ENCODE measurements at places on chromosomes 6 and 20.
A peak's percentile ranks its signal among the peaks of the same experiment; 100 is the strongest.

- DNase-seq, result no peak
Measured at GRCh38 chr6:154500769-154501577, 9.5 kb downstream of the CNKSR3 start.

GRCh38 chr6:52894285-52894684 is 15.2 kb downstream of the GSTA3 start:
- DNase-seq, result no peak

DNA sequence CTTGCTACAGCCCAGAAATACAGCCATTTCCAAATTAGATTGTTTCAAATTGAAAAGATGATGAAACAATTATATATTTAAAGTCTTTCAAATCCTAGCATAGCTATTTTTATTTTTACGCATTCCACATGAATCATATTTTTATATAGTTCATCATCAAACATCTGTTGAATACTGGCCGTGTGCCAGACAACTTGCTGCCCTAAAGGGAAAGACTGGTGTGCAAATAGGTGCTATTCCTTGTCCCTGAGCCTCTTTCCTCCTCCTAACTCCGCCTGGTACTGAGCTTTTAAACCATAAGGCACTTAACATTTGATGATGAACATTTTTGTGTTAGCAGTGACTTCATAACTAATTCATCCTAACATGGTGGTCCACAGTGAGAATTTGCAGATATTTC is 18.7 kb upstream of the PLCG1 start:
- no peak for DNase-seq

- no peak for DNase-seq
Measured at GRCh38 chr6:54907355-54907754, 60.8 kb downstream of the FAM83B start.

DNA sequence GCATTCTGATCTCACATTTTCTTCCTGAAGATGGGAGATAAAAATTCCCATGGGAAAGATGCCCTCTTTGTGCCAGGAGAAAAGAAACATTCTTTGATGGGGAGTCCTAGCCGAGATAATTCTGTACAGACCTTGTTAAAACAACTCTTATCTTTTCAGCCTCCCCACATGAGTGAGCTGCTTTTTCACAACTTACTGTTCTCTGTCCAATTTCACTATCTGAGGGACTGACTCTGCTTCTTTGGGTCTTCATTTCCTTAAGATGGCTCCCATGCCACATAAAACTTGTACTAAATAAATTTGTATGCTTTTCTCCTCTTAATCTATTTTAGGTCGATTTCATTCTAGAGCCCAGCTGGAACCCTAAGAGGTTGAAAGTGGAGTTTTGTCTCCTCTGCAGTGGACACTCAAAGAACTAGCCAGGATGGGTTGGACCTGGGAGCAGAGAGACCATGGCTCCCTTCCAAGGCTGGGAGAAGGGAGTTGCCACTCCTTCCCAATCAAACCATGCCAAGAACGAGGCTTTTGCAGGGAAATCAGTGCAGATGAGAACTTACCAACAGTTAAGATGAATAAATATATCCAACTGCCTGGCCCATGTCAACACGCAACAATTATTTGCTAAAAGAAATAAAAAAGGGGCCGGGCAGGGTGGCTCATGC is 285.8 kb upstream of the SULF2 start:
- DNase-seq, result no peak

DNA sequence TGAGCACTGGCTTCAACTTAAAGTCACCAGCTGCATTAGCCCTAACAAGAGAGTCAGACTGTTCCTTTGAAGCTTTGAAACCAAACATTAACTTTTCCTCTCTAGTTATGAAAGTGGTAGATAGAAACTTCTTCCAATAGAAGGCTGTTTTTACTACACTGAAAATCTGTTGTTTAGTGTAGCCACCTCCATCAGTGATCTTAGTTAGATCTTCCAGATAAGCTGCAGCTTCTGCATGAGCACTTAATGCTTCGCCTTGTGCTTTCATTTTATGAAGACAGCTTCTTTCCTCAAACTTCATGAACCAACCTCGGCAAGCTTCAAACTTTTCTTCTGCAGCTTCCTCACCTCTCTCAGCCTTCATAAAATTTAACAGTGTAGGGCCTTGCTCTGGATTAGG is 133.2 kb downstream of the INSM1 start:
- no peak for DNase-seq

DNA sequence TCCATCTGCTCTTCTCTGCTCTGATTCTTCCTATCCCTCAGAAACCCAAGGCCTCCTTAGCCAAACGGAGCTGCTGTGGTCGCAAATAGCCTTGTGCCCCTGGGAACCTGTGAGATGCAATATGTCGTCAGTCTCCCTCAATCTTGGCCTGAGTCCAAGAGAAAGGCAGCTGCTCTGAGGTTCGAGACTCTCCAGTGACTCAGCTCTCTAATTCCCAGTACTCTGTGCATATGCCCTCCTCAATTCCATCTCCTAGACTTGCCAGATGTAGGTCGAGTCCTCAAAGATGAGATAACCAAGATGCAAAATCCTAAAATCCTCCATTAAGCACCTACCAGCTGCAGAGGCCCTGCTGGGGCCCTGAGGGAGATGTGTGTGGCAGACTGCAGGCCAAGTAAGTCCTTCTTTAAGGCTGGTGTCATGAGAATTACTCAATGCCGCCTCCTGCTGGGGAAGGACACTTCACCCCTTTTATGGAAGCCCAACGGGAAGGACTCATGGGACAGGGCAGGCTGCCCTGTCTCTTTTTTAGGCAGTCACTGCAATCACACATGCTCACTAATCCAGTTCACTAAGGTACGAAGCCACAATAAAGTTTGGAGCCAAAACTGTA is 28.5 kb downstream of the C6orf15 start:
- no peak for DNase-seq

GRCh38 chr6:117483645-117484016 is 1.2 kb downstream of the DCBLD1 start:
- no peak for DNase-seq

DNA sequence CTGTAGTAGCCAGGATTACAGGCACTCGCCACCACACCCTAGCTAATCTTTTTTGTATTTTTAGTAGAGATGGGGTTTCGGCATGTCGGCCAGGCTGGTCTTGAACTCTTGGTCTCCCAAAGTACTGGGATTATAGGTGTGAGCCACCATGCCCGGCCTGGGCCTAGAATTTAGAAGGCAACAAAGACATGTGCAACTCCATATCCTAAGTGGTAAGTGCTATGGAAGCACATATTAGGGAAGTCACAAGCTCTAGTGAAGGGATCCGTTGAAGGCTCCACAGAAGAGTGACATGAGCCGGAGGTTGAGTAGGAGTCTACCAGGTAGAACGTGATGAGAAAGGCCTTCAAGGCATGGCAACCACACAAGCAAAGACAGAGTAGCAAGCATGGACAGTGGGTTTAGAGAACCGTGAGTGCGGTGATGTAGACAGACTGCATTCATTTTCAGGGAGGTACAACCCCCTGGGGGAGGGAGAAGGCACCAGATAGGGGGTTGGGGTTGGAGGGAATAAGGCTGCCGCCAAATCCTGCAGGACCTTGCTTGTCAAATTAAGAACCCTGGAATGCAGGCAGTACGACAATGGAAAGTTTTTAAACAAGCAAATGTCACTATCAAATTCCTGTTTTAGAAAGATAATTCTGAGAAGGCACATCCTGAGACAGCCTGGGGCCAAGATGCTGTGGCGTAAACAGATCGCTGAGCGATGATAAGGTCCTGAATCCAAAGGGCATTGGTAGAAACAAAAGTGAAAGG is 50.2 kb downstream of the ARHGAP18 start:
- DNase-seq, result no peak

DNA sequence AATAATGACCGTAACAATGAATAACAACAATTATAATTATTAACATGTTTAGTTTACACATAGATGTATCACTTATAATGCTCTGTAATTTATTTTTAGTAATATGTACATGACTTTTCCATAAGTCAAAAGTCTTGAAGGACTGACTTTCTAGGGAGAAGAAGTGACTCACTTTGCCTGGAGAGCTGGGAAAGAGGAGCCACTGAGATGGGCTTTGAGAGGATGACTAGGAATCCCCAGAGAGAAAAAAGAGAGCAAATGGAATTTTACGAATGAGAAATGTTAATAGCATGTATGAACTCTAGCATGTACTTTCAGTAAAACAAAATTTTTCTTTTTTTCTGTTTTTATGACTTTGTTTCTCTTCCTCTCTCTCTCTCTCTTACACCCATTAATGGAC is 67.8 kb upstream of the RALY start:
- DNase-seq, result no peak

- DNase-seq, result no peak
Measured at GRCh38 chr6:167647737-167648470, 178.8 kb upstream of the AFDN start.

DNA sequence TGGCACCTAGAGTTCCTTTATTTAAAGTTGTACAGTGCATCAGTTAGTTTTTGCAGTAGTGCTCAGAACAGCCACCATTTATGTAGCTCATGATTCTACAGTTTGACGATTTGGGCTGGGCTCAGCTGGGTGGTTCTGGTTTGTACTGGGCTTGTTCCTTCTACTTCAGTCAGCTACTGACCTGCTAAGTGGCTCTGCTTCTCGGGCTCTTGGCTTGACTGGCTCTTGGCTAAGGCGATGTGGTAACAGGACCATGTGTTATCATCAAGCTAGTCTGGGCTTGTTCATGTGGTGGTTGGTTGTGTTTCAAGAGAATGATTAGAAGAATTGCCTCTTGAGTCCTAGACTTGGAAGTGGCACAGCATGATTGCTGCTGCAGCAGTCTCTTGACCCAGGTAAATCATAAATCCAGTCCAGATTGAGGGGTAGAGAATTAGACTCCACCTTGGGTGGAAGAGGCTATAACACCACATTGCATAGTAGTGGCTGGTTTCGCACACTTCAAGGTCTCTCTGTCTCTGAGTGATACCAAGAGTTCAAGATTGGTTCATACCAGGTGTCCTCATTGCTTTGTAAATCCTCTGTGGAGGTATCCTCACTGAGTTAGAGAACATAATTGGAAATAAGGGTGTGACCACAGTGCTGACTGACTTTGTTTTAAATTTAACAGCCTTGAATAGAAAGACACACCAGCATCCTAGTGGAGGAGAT is 253.0 kb downstream of the ARID1B start:
- no peak for DNase-seq

DNA sequence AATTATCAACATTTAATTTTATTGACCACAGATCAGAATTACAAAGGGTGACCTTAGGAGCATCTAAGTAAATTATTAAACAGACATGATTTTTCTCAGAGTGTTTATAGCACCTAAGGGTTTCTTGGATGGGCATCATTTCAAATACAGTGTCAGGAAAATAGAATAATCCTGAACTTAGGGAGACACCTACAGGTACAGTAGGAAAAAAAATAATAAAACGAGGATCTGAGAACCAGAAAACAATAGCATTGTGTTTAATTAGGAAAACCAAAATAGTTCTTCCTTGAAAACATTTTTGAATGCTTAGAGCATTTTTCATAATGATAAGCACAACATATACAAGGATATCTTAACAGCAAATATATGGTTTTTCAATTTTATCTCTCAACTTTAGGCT is 39.2 kb downstream of the MMUT start:
- no peak for DNase-seq

- no peak for DNase-seq
Measured at GRCh38 chr6:34018026-34018425, 127.9 kb downstream of the GRM4 start.

DNA sequence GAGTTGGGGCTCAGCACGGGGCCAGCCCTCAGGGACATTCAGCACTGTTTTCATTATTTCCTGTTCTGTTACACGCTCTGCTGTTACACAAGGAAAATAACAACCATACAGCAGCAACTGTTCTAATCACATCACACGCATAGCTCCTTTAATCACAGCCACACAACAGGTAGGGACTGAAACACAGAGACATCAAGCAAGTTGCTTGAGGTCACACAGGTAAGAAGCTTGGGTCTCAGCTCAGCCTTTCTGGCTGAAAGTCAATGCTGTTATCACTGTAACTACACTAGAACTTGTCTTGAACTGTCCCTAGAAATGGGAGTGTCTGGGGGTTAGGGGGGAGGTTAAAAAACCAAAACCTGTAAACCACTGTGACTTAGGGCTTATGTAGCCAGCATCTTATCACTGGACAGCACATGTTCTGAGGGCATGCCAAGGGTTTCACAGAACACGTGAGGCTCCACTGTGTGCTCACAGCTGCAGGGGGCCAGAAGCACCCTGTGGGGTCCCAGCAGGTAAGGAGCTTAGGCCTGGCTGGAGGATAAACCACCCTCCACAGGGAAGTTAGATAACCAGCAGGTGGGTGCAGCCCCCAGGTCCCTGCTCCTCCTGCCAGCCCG is 146.0 kb downstream of the EYA2 start:
- no peak for DNase-seq

GRCh38 chr6:159914565-159914923 is 23.8 kb downstream of the MAS1 start:
- DNase-seq, result no peak

- DNase-seq, result no peak
Measured at GRCh38 chr6:42819803-42820511, 38.1 kb downstream of the BICRAL start.

- DNase-seq, result no peak
Measured at GRCh38 chr6:154127657-154128056, 88.6 kb downstream of the OPRM1 start.

GRCh38 chr20:15199698-15200097 is 862.3 kb upstream of the FLRT3 start:
- DNase-seq, result no peak

GRCh38 chr6:148166339-148166968 is 176.2 kb upstream of the SASH1 start:
- peak; percentile 33 for DNase-seq

DNA sequence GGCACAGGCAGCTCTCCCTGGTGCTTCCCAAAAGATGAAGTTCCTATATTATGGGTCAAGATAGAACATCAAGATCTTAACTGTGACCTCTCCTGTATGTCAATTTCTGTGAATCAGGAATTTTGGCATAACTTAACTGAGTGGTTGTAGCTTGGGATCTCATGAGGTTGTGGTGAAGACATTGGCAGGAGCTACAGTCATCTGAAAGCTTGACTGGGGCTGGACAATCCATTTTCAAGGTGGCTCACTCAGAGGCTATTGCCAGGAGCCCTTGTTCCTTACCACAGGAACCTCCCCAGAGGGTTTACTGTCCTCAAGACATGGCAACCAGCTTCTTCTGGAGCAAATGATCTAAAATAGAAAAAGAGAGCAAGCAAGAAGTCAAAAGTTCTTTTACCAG is 252.2 kb downstream of the ADGB start:
- no peak for DNase-seq

DNA sequence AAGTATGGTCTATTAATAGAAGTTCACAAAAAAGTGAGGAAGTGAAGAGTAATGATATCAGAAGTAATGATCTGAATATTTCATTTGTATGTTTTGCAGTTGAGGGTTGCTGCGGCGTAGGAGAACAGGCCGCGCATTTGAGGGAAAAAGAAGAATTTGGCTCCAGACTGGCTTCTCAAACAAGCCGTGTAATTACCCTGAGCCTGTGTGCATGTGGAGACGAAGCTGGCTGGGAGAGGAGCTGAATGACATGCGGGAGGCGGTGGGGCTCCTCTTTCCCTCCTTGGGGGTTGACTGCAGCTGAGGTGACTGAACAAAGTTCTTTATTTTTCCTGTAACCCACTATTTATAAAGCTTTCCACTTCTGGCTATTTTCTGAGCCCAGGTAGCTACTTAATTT is 115.5 kb upstream of the AFDN start:
- no peak for DNase-seq

- no peak for DNase-seq
Measured at GRCh38 chr6:135622081-135622480, 124.5 kb upstream of the AHI1 start.
